ENCODE measurements at places on chromosomes 6 and 20.
A peak's percentile ranks its signal among the peaks of the same experiment; 100 is the strongest.

DNA sequence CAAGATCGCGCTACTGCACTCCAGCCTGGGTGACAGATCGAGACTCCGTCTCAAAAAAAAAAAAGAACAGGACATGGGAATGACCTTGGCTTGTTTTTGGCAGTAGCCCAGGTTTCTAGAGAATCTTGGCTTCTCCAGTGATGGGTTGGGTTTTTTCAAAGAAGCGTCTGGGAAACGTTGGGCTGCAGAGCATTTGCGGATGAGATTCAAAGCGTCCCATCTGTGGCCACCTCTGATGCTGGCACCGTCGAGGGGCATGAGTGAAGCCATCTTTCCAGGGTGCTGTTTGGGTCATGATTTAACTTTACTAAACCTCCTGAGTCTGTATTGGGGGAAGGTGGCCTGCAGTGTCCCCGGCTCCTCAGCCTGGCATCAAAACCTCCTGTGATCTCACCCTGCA, 43.2 kb upstream of the SRF start:
- DNase-seq: no peak

GRCh38 chr6:56156643-56157042, 90.7 kb downstream of the COL21A1 start:
- no peak for DNase-seq

GRCh38 chr6:113291751-113292445, 565.2 kb upstream of the MARCKS start:
- no peak for DNase-seq

- peak; percentile 72 for DNase-seq
Observed at GRCh38 chr6:31729515-31729978, 448 bp upstream of the DDAH2 start.

All from endothelial cell (in vitro differentiated cells).